ENCODE measurements at places on chromosomes 13 and 19. TPM values are rescaled to one million over a fixed set of nuclear protein-coding genes. Genes with fewer than 3 reads are reported as not detected.

ATP8A2 gene
- total RNA-seq = 0.14 TPM

FFAR3 gene
- total RNA-seq = not detected

S1PR2 gene
- 5.1 TPM for total RNA-seq

GRK1 gene
- 0.12 TPM for total RNA-seq

TRAPPC2B gene
- 10.7 TPM for total RNA-seq

APOC4 gene
- total RNA-seq = not detected

- DNase-seq = no peak
These were observed 11.2 kb downstream of the ACTN4 start for GRCh38 chr19:38658462-38659306.

- no peak for DNase-seq
These were observed 228.2 kb downstream of the LHFPL6 start for GRCh38 chr13:39374741-39375189.

- DNase-seq = no peak
These were observed 211.9 kb downstream of the NALCN start for GRCh38 chr13:101204270-101205020.

DNA sequence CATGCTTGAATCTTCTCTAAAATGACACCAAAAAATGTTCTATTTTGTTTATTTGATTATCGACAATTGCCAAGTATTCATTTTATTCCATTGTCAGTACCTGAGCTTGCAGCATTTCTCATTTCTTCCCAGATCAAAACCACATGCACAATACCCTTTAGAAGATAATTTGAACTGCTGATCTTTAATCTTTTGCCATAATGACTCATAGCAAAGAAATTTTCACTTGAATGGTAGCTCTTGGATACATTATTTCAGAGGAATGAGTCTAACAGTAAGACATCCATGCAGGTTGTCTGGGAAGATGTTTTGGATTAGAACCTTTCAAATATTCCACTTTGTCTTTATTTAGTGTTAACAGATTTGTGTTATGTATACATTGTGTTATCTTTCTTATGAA lies 42.0 kb upstream of the RXFP2 start:
- DNase-seq = no peak

GRCh38 chr13:109465148-109465547 lies 321.2 kb downstream of the IRS2 start:
- no peak for DNase-seq

GRCh38 chr19:50553134-50553703 lies 15.0 kb downstream of the LRRC4B start:
- no peak for DNase-seq

- DNase-seq = no peak
These were observed 717 bp upstream of the NALCN start for GRCh38 chr13:101417043-101417406.

DNA sequence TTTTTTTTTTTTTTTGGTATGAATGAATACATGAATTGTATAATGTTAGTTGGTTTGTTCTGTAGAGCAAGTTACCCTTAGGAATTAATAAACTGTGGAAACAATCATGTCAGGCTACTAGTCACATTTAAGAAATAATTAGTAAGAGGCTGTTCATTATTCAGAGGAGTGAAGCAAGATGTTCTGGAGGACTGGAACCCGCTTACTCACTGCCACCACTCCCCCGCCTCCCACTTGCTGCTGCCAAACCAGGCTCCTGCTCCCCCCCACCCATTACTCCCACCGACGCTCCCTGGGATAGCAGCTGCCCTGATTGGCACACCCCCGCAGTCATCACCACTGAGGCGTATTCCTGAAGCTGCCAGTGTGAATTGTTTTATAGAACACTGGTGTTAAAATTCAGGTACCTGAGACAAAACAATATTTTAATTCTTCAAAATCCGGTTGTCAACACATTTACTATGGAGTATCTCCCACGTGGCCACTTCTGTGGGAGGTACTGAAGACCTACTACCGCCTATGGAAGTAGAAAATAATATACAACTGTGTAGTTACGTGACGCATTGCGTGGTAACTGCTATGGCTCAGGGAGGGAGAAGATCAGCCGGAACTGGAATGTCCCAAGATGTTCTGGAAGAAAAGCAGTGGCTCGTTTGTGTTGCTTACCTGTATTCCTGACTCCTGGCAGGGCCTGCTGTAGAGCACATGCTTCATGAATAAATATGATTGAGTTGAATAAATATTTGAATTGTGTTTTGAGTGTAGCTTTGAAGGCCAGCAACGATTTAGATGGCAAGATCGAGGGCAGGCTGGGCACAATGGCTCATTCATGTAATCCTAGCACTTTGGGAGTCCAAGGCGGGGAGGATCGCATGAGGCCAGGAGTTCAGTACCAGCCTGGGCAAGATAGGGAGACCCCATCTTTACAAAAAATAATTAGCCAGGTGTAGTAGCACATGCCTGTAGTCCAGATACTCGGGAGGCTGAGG lies 1.7 kb downstream of the DPY19L3 start:
- no peak for DNase-seq

DNA sequence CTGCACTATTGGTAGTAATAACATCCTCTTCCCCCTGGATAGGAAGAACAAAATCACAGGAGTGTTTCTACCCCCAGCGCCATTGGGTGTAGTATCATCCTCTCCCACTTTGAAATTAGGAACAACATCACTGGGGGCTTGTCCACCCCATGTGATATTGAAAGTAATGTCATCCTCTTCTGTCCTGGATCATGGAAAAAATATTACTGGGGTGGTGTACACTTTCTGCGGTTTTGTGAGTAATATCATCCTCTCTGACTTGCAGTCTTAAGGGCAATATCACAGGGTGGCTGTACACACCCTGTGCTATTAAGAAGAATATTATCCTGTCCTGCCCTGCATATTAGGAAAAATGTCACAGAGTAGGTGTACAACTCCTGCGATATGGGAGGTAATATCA lies 4.9 kb upstream of the RGCC start:
- no peak for DNase-seq

DNA sequence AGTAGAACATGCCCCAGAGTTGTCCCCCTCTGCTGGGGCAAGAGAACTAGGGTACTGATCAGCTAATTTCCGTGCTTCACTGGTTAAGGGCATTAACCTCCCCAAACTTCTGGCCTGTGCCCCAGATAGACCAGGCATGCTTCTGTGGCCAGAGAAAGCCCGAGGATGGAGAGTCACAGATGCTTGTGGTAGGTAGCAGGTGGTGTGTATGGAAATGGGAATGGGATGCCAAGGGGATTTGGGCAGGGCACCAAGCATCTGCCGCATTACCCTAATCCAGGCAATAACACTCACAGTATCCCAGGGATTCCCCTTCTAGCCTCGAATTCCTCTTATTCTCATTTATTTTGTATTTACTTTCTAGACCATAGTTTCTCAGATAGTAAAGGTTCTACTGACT lies 124.8 kb upstream of the KLF12 start:
- DNase-seq = no peak

DNA sequence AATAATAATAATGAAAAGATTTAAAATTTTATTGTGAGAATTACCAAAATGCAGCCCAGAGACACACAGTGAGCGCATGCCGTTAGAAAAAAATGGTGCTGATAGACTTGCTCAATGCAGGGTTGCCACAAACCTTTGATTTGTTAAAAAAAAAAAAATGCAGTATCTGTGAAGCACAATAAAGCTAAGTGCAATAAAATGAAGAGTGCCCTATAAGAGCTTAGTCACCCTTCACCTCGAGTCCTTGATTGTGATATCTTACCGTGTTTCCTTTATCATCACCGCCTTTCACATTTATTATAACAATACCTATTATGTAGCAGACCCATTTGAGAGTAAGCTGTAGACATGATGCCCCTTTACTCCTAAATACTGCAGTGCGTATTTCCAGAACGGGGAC lies 83.2 kb downstream of the SLC6A16 start:
- DNase-seq = no peak

GRCh38 chr19:41928754-41929535 lies 696 bp upstream of the ERFL start:
- DNase-seq = no peak

- no peak for DNase-seq
These were observed 142.5 kb downstream of the ITGBL1 start for GRCh38 chr13:101594936-101595335.

- no peak for DNase-seq
These were observed 100.2 kb downstream of the TEX26 start for GRCh38 chr13:31032528-31033113.

- DNase-seq = no peak
These were observed 10.3 kb downstream of the AKT2 start for GRCh38 chr19:40274585-40275544.

DNA sequence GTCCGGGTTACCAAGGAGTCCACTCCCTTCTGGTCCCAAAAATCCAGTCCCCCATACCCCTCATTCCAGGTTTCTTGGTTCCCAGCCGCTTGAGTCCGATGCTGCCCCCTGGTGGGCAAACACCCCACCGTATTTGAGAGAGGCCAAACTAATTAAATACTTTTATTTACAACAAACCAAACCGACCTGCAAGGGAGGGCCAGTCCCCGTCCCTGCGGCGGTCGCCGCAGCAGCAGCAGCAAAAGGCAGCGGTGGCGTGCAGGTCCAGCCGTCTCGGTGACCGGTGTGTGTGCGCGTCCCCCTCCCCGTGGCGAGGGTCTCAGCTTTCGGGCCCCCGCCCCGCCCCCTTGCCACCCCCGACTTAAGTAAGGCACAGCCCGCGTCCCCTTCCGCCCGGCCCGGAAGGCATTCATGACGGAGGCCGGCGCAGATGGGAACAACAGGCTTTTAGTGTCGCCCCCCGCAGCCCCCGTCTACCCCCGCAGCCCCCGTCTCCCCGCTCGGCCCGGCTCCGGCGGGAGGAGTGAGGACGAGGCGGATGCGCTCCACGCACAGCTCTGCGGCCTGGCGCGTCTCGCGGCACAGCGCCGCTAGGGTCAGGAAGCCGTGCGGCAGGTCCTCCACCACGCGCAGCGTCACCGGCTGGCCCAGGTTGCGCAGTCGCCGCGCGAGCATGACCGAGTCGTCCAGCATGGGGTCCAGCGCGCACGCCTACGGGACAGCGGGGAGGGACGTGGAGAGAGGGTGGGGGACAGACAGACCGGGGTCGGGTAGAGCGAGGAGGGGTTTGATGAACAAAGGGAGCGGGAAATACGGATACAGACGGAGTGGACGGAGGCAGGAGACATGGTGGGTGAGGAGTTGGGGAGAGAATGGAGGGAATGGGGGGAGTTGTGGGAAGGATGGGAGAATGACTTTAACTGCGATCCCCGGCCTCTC lies 11.5 kb upstream of the CNFN start:
- peak; percentile 83 for DNase-seq

- peak; percentile 65 for DNase-seq
These were observed 59.8 kb downstream of the TRPM4 start for GRCh38 chr19:49217382-49217781.

- DNase-seq = no peak
These were observed 478.4 kb downstream of the FOXO1 start for GRCh38 chr13:40187841-40188591.

- DNase-seq = peak; percentile 40
These were observed 4.1 kb downstream of the HMG20B start for GRCh38 chr19:3576696-3577443.

- no peak for DNase-seq
These were observed 72.0 kb upstream of the MCF2L start for GRCh38 chr13:112896736-112897602.

GRCh38 chr19:53910170-53910518 lies 1.1 kb downstream of the CACNG7 start:
- DNase-seq = no peak

DNA sequence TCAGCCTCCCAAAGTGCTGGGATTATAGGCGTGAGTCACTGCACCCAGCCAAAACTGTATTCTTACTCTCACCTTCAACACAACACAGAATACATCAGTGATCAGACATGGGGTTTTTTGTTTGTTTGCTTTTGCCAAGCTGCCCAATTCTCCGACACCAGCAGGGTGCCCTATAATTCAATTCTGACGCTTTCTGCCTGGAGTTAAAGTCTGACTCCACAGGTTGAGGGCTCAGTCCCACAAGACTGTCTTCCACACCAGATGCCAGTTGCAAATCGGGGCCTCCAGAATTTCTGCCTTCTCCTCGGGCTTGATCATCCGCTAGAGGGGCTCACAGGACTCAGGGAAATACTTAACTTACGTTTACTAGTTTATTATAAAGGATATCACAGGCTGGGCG lies 22.1 kb downstream of the FBN3 start:
- DNase-seq = no peak

GRCh38 chr13:99250982-99251825 lies 7.0 kb downstream of the GPR18 start:
- no peak for DNase-seq

DNA sequence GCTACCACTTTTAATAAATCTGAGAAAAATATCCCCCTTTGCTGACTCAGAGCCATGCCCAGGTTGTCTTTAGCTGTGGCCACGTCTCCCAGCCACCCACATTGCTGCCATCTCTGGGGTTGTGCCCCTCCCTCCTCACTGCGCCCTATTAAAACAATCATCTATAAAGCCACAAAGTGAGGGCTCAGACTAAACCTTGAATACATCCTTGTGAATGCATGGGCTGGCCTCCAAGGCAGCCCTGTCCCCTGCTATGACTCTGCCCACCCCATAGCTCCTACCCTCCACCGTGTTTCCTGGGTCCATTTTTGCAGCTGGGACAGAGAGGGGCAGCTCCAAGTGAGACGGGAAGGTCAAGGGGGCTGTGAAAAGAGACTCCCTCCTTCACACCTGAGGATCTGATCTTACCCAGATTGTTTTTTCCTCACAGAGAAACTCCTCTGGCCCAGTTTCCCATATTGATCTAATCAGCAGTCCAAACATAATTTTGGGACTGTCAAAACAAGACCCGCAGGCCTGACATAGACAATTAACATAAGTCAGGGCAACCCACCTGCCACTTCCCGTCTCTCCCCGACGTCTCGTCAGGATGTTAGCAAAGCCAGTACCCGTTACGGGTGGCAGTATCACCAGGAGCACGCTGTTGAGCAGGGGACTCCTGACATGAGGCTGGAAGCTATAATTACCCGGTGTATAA lies 199.0 kb downstream of the KATNAL1 start:
- DNase-seq = no peak

DNA sequence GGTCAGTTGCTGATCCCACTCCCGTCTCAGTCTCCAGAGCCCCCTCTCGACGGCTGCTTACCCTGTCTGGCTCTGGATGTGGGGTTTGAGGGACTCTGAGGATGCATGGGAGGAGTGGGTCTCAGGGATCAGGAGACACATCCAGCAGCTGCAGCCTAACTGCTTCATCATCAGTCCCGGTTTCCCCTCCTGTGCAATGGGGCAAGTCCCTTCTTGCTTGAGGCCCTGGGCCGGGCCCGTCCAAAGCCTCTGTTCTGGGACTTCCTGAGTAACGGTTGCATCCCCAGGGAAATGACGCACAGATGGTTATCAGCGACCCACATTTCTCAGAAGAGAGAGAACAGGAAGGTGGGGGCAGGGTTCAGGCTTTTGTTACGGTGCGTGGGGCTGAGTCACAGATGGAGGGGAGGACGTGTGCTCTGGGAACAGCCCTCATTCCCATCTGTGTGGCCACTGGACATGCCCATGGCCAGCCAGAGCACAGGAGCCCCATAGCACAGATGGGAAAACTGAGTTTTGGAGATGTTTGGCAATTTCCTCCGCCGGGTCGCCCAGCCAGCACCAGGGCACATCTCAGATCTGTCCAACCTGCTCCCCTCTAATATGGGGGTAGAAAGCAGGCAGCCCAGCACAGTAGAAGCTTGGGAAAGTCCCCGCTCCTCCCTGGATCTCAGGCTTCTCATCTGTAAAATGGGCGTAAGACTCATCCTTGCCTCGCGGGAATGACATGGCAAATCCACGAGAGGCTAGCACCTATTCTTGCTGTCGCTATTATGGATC lies 19.3 kb downstream of the GNA15 start:
- DNase-seq = peak; percentile 92

- no peak for DNase-seq
These were observed 1567.8 kb upstream of the SLC10A2 start for GRCh38 chr13:104634016-104634415.
